Choroid plexus epithelial cell (primary cell): ENCODE measurements at places on chromosomes 1 and 21.

GRCh38 chr1:156417401-156418020 lies 48.5 kb downstream of the RHBG start:
- DNase-seq = no peak

GRCh38 chr1:184563308-184563707 lies 176.5 kb downstream of the C1orf21 start:
- peak; percentile 66 for DNase-seq

DNA sequence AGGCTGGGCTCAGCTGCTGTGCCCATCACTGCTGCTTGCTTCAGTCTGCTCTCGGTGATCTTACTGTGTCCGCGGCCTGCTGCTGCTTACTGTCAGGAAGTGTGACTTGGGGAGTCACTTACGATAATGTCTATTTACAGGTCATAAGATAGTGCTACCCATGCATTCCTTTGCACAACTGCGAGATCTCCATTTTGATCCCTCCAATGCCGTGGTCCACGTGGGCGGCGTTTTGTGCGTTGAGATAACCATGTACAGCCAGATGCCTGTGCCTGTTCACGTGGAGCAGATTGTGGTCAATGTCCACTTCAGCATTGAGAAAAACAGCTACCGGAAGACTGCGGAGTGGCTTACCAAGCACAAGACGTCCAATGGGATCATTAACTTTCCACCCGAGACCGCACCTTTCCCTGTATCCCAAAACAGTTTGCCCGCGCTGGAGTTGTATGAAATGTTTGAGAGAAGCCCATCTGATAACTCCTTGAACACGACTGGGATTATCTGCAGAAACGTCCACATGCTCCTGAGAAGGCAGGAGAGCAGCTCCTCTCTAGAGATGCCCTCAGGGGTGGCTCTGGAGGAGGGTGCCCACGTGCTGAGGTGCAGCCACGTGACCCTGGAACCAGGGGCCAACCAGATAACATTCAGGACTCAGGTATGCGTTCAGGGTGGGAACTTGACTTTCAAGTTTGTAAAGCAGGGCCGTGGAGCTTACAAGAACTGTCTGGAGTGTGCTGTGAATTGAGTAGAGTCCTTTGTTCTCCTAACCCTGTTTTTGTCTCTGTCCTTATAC lies 24.4 kb upstream of the PWP2 start:
- DNase-seq = no peak

GRCh38 chr21:14403681-14404318 lies 20.9 kb upstream of the HSPA13 start:
- DNase-seq = peak; percentile 69

- no peak for DNase-seq
Measured at GRCh38 chr1:10904396-10905358, 107.8 kb upstream of the TARDBP start.

- DNase-seq = no peak
Measured at GRCh38 chr1:63366908-63367214, 566 bp upstream of the ALG6 start.

GRCh38 chr1:22681556-22682276 lies 28.7 kb downstream of the C1QB start:
- DNase-seq = no peak

GRCh38 chr21:45270306-45270821 lies 17.3 kb downstream of the POFUT2 start:
- DNase-seq = peak; percentile 40

DNA sequence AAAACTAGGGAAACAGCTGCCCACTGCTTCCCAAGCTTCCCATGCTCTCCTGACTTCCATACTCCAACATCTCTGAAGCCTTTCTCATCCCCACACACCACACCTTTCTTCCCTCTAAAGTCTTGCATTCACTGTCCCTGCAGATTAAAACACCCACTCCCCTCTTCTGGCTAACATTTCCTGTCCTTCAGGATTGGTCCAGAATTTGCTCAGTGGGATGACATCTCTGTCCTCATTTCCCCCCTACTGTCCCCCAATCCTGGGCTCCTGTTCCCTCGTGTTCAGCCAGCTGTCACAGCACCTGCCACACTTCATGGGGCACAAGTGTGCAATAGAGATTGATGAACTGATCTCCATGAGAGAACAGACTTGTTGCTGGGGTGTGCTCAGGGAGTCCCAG lies 82.7 kb downstream of the KCND3 start:
- DNase-seq = no peak

DNA sequence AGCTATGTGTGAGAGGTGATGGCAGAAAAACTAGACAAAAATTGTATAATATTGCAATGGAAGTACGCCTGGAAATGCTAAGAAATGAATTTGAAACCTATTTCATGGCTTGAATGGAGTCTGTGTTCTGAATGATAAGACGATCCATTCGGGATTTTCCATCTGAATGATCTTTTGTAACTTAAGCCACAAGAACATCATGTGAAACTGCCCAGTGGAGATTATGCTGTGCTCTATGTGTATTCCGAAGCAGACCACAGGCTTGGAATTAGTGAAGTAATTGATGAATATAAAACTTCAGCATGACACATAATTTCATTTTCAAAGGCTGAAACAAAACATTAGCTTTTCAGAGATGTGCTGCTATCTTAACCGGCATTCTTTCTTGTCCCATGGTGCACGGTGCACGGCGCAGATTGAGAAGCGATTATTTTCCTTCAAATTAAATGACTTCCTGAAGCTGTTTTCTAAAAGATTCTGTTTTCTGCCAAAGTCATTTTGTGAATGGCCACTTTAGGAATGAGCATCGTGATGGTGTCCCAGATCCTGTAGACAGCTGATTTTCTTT lies 652.9 kb downstream of the PLA2G4A start:
- DNase-seq = peak; percentile 1

DNA sequence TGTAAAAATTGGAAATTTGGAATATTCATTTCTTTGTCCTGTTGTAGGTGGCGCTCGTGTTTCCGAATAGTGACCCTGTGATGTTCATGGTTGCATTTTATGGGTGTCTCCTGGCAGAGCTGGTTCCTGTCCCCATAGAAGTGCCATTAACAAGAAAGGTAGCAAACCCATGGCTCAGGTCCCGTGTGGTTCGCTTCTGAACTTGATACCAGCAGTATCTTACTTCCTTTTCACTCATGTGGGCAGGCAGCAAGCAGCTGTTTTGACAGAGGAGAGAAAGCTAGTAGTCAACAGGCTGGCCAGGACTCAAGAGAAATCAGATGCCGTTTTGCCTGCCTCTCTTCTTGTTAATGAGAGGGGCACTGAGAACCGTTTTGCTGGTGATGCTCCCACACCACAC lies 72.8 kb downstream of the S100B start:
- DNase-seq = no peak

DNA sequence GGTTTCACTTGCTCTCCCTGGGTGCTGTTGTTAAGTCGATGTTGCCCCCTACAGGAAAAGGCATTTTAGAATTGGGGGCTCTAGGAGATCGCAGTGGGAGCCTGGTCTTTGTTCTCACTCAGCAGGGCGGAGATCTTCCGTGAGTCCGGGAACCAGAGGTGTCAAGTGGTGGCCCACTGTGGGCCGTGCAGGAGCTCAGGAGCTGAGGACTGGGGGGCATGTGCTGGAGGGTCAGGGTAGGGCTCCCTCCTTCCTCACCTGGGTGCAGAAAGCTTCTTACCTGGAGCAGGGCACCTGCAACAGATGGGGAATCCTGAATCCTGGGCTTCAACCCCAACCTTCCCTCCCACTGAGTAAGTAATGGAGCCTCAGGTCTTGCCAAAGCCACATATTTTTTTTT lies 392.7 kb downstream of the NPHP4 start:
- DNase-seq = no peak

GRCh38 chr1:220748089-220748934 lies at the start of gene MTARC2:
Gene MTARC2 (plus strand): TSS chr1:220748322. CDS start chr1:220748532, 210 bp downstream.
- peak; percentile 51 for DNase-seq

- DNase-seq = peak; percentile 84
Measured at GRCh38 chr1:85445906-85446305, 19.1 kb downstream of the DDAH1 start.

- DNase-seq = peak; percentile 98
Measured at GRCh38 chr1:183915625-183916510, 110.9 kb downstream of the RGL1 start.

DNA sequence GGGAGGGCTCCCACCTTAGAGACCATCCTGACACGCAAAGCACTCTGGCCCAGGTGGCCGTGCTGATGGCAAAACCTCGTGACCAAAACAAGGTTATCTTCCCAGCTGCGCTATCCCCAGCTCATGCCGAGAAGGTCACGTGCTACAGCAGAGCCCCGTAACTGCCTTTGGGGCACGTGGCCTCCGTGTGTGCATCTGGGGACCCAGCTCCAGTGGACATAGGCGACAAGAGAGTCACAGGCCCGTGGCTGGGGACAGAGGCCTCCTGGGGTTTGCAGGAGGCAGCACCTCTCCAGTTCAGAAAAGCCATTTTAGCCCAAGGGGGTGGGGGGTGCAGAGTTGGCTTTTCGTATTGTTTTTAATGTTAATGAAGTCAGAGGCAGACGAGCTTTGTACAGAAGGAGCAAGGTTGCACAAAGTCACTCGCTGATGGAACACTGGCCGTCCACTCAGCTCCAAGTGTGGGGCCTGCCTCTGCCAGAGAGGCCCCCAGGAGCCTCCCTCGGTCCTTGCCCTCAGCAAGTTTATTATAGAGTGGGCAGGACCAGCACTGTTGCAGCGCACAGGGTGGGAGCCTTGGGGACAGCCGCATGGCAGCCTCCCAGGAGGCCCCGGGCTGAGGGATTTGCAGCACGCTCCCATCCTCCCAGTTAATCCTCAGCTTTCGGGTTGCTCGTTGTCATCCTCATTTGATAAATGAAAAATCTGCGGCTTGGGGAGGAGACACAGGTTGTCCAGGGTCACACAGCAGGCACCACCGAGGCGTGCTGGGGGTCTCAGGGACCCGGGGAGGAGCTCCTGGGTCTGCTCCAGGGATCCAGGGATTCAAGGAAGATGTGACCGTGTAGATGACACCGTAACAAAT lies 8.0 kb upstream of the PDE9A start:
- DNase-seq = no peak

GRCh38 chr1:153849487-153850185 lies 73.1 kb downstream of the GATAD2B start:
- no peak for DNase-seq

DNA sequence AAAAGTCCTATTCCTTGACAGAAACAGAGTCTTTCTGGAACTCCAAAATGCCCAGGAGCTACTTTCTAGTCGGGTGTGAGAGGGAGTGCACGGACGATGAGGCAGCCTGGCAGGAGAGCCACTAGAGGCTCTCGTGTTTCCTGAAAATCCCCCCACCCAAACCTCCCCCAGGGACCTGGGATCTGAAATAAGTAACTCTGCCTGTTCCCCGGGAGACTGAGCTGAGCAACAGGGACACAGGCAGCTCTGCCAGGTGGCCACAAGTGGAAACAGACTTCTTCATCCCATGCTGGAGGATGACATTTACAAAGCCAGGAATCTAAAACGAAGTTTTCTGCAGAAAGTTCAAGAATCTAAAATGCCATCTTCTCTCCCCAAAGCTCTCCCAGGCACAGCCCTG lies 77.1 kb downstream of the ITPKB start:
- DNase-seq = peak; percentile 24

- no peak for DNase-seq
Measured at GRCh38 chr1:218402786-218403120, 57.6 kb downstream of the TGFB2 start.
